Thoracic aorta endothelial cell (primary cell): ENCODE measurements at places on chromosomes 3 and 15. TPM values are rescaled to one million over a fixed set of nuclear protein-coding genes. Genes with fewer than 3 reads are reported as not detected.

ZBTB20 gene
- total RNA-seq, result 14.4 and 21.8 TPM in 2 replicates

PPP2R3A gene
- 19.5 and 20.6 TPM in 2 replicates for total RNA-seq

TERC gene
- 117 and 176 TPM in 2 replicates for total RNA-seq

WWTR1 gene
- total RNA-seq, result 307 and 362 TPM in 2 replicates

WNT7A gene
- not detected in 2 replicates for total RNA-seq

SCN10A gene
- 0.13 and 0.29 TPM in 2 replicates for total RNA-seq

PLA2G4F gene
- not detected in 2 replicates for total RNA-seq
